GM12878 (cell line): ENCODE measurements at places on chromosomes 7 and 10.

- H3K4me3 ChIP-seq: no peak overlapping the region
- H3K36me3 ChIP-seq: no peaks in the 10 kb centered on the region
- no peak overlapping the region for H3K27ac ChIP-seq
- H3K27me3 ChIP-seq: peaks cover 13% of the 10 kb centered on the region
- no peak for DNase-seq
- H3K4me1 ChIP-seq: peaks cover 13% of the 10 kb centered on the region; the same call in 1 of the 2 replicates
Observed at GRCh38 chr10:8052956-8053445, 1.5 kb upstream of the GATA3 start.

GRCh38 chr10:79187121-79187940 is 118.6 kb downstream of the ZMIZ1 start:
- no peaks in the 10 kb centered on the region for H3K27me3 ChIP-seq
- no peaks in the 10 kb centered on the region for H3K4me1 ChIP-seq
- H3K4me3 ChIP-seq: no peak overlapping the region
- DNase-seq: no peak
- H3K36me3 ChIP-seq: no peaks in the 10 kb centered on the region

DNA sequence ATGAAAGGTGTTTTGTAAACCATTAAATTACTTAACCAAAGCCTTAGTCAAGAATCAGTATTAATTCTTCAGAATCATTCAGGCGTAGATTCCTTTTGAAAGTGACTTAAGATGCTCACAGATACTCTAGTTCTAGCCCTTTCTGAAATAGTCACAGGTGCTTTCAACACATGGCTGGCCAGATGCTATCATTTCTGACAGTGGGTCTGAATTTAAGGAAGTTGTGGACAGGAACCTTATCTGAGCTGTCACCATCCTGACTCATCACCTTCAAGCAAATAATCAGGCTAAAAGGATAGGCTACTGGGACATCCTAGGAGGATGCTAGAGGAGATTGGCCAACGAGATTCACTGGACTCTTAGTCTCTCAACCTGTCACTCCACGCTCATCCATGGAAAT is 501.5 kb downstream of the LRMDA start:
- no peak overlapping the region for H3K27ac ChIP-seq
- H3K27me3 ChIP-seq: no peaks in the 10 kb centered on the region
- DNase-seq: peak; percentile 3
- H3K4me1 ChIP-seq: no peaks in the 10 kb centered on the region
- no peak overlapping the region for H3K4me3 ChIP-seq

GRCh38 chr7:129376778-129377700 is 57.2 kb upstream of the STRIP2 start:
- no peaks in the 10 kb centered on the region for H3K36me3 ChIP-seq
- no peaks in the 10 kb centered on the region for H3K27me3 ChIP-seq
- no peak for DNase-seq
- H3K27ac ChIP-seq: no peak overlapping the region

- H3K36me3 ChIP-seq: no peaks in the 10 kb centered on the region
- peaks cover 4% of the 10 kb centered on the region; the same call in 1 of the 2 replicates for H3K4me1 ChIP-seq
- no peak overlapping the region for H3K4me3 ChIP-seq
- no peak for DNase-seq
- no peaks in the 10 kb centered on the region for H3K27me3 ChIP-seq
Observed at GRCh38 chr7:117630501-117630900, 150.7 kb downstream of the CFTR start.

DNA sequence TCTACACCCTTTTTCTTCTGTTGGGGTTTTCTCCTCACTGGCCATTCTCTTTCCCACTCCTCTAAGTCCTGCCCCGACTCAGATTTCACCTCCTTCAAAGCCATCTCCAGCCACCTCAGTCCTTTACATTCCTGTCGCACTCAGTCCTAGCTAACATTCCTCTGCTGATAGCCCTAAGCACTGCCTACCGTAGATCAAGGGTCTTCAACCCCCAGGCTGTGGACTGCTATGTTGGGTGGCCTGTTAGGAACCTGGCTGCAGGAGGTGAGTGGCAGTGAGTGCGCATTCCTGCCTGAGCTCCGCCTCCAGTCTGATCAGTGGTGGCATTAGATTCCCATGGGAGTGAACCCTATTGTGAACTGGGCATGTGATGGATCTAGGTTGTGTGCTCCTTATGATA is 11.2 kb downstream of the PFKFB3 start:
- H3K27me3 ChIP-seq: no peaks in the 10 kb centered on the region
- no peak overlapping the region for H3K4me3 ChIP-seq
- DNase-seq: no peak

- H3K27ac ChIP-seq: no peak overlapping the region
- no peaks in the 10 kb centered on the region for H3K4me1 ChIP-seq
- peaks cover 4% of the 10 kb centered on the region; the same call in 1 of the 2 replicates for H3K27me3 ChIP-seq
- H3K36me3 ChIP-seq: no peaks in the 10 kb centered on the region
Observed at GRCh38 chr10:128209862-128210214, 83.6 kb upstream of the MKI67 start.
